ENCODE measurements at places on chromosomes 7 and 10.

- no peak for DNase-seq
These were observed 88.9 kb downstream of the CABCOCO1 start for GRCh38 chr10:61751599-61751998.

DNA sequence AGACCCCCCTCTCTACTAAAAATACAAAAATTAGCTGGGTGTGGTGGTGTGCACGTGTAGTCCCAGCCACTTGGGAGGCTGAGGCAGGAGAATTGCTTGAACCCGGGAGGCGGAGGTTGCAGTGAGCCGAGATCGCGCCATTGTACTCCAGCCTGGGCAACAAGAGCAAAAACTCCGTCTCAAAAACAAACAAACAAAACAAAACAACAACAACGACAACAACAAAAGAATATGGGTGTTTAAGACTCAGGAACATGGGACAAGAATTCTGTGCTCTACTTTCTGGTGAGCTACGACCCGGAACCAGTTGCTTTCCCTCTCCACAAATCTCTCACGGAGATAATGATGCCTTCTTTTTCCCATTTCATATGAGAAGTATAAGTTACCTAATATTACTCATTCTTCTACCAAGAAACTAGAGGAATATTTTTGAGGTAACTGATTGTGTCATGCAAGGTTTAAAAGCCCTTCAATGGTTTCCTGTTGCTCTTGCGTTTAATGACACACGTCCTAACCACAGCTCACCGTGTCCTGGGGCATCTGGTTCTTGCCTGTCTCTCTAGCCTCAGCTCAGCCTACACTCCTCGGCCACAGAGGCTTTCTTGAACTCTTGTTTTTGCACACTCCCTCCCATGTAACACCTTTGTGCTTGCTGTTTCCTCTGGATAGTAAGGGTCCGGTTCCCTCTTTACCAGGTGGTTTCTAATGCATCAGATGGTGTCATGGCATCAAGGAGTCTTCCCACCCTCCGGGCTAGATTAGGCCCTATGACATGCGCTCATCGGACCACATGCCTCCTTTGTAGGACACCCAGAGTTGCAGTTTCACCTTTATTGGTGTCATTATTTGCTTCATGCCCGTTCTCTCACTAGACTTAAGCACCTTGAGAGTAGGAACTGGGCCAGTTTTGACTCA, 67.5 kb downstream of the PFKFB3 start:
- DNase-seq: peak; percentile 84

- no peak for DNase-seq
These were observed 162.6 kb downstream of the FAM107B start for GRCh38 chr10:14611968-14612693.

DNA sequence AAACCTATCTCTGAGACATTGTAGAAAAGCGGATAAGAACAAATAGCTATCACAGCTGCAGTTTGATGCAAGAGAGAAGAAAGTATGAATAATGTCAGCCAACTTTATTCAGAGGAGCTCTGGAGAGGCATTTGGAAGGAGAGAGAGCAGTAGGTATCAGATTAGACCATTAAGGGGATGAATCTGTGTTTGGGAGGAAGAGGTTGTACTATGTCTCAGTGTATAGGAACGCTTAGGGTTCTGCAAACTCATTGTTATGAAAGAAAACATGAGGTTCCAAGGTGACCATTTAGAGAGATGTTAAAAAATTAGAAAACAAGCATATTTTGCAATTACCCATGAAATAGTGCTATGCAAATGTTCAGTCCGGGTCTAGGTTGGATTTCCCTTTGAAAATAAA, 207.5 kb upstream of the GNAI1 start:
- no peak for DNase-seq

DNA sequence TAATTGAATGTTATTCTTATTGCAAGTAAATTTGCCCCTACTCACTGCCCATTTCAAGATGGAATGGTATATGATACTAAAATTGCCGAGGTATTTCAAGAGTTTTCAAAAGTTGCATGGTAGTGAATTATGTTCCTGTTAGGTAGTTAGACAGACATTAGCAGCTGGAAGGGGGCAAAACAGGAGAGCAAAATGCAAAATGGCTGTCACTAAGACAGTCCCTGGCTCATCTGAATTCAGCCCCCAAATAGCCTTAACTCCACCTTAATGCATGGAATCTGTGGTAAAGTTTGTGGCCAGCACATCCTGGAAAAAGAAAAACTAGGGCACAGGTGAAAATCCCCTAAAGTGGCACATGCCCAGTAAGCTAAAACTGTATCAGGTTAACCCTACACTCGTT, 894.9 kb downstream of the NXPH1 start:
- DNase-seq: no peak

GRCh38 chr10:132335189-132336063, 3.4 kb downstream of the LRRC27 start:
- DNase-seq: no peak

DNA sequence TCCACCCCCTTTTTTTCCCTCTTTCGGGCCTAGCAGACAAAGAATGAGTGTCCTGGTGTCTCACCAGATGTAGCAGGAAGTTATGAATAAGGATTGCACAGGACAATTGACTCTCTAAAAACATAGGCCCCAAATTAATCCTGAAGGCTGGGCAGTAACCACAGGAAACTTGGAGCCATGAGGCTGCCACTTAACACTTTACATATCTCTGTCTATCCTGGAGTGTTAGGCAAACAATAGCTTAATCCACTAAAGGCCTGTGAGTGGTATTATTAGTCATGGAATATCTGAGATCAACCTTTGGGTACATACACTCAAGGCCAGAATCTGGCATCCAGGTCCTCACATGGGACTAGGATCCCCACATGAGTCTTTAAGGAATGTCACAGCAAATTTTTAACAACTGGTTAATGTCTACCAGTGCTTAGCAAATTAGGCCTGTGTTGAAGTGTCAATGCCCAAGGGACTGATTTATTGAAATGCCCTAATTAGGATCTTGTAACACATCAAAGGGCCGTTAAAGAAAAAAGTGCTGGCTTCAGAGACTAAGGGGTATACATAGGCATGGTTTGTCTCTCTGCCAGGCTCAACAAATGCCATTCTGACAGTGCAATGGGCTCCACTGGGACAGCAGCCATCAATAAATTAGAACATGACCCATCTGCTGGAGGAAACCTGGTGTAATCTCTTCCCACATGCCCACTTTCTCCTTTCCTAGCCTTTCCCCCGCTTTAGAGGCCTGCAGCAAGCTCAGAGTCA, 196.7 kb upstream of the TBX20 start:
- DNase-seq: no peak

GRCh38 chr7:106110885-106111654, 1.0 kb downstream of the SYPL1 start:
- no peak for DNase-seq

GRCh38 chr10:30047430-30047829, 12.0 kb downstream of the JCAD start:
- DNase-seq: no peak

DNA sequence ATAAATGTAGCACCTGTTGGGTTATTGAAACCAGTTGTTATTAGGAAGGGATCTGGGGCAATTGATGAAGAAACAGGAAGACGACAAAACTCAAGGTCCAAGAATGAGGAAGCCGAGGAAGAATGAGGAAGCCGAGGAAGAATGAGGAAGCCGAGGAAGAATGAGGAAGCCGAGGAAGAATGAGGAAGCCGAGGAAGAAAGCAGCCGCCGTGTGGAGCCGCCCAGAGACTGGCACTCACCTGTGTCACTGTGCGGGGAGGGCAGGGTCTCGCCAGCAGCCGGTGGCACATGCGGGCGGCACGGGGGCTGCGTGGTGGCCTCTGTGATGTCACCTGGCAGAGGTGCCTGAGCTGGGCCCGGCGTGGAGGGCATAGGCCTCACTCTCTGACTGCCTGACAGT, 71.1 kb upstream of the CFAP46 start:
- DNase-seq: no peak

- DNase-seq: no peak
These were observed 55.2 kb upstream of the GDF10 start for GRCh38 chr10:47244560-47245500.

DNA sequence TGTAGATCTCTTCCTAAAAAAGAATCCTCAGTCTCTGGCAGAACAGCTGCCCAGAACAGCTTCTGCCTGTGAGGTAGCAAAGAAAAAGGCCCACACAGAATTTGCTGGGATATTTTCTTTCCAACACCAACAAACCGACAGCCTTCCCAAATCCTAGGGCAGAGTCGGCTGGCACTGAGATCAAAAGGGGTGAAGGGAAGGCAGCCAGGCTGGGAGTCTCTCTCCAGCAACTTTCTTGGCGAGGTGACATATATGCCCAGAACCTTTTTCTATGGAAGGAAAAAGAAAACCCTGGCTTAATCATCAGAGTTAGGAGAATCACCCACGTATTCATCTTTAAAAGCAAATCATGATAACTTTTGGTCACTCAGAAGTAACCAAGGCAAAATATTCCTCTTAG, 279.6 kb downstream of the DNAJB6 start:
- DNase-seq: no peak

DNA sequence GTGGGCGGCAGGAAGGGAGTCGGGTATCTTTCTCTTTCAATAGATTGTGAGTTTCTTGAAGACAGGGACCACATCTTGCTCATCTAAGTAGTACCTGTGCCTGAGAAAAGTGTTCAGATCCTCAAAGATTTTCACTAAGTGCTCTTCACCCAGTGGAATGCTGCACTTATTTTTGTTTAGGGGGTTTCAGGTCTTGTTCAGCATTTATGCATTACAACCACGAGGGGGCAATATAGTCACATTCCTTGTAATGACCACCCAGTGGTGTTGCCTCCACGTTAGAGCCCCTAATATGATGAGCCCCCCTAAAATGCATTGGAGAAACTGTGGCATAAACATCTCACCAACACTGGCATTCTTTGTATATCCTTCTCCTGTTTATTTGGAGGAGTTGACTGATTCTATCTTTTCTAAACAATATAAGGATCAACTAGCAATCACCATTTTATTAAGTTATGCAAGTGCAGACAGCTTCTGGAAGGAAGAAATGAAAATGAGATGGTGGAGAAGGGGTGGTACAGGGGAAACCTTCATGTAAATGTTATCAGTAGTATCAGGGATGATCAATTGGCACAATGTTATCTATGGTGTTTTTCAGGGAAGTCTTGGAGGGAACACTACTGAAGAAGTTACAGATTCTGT, 3.1 kb upstream of the PAPSS2 start:
- no peak for DNase-seq

GRCh38 chr7:128031901-128032604, 816 bp upstream of the LRRC4 start:
- peak; percentile 76 for DNase-seq

- no peak for DNase-seq
These were observed 44.5 kb downstream of the PODXL start for GRCh38 chr7:131511774-131512535.

GRCh38 chr7:140051820-140052219, 10.9 kb downstream of the PARP12 start:
- DNase-seq: no peak

DNA sequence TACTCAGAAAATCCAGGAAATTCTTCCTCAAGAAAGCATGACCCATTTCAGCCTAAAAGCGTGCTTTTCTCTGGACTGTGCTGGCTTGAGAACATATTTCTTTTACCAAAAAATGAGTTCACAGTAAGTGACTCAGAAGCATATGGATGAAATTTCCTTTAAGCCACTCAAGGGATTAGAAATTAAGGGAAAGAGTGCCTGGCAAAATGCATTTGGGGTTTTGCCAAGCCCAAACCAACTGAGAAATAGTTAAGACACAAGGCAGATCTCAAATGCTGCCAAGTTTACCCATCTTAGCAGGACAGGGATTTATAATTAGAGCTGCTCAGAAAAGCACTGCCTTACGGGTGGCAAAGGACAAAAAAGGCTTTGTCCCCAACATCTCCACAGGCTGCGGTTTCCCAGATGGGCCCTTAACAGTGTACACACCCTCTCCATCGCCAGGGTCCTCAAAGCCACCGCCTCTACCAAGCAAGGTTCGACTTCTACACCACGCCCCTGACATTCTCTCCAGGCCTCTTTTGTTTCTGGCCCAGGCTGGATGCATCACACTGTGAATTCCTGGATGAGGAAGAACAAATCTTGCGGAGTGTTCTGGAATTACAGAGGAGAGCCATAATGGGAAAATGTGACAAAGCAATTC, 30.1 kb upstream of the CDHR3 start:
- no peak for DNase-seq

DNA sequence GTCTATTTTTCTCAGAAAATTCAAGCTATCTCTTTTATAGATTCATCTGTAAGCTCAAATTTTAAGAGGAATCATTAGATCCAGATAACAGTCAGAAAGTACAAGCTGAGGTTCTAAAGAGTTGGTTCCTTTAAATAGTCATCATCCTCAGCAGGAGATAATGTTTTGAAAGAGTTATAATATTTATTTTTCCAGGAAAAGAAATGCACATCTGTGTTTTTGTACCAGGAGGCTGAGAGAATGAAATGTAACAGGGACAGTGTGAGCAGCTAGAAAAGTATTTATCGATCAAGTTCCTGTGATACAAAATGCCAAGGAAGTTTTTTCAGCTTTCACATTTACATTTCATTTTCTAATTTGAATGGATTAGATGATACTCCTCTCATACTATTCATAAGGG, 120.2 kb upstream of the LRRTM3 start:
- DNase-seq: no peak

GRCh38 chr10:69829775-69830174, 28.1 kb downstream of the COL13A1 start:
- no peak for DNase-seq
